GM23248 (cell line): ENCODE measurements at places on chromosomes 1 and 21. TPM values are rescaled to one million over a fixed set of nuclear protein-coding genes. Genes with fewer than 3 reads are reported as not detected.

GRCh38 chr21:19130379-19131028 lies 726.9 kb upstream of the TMPRSS15 start:
- no peak for DNase-seq

DNA sequence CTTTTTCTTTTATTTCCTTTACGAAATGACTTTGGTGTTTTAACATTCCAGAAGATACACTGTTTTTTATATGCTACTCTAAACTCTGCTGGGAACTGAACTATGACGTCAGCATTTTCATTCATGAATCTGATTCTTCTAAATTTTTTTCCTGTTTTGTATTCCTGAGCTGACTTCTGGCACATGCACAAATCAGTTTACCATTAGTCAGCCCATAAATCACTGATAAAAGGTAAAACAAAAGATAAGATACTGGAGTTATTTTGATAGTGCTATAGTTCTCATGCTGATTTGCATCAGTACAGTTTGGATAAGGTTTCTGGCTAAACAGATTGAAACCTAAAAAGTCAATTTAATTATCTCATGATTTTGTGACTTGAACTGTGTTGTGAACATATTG lies 10.4 kb downstream of the CAMTA1 start:
- DNase-seq = peak; percentile 69

- DNase-seq = no peak
Observed at GRCh38 chr1:12148958-12149790, 17.6 kb upstream of the TNFRSF1B start.

DNA sequence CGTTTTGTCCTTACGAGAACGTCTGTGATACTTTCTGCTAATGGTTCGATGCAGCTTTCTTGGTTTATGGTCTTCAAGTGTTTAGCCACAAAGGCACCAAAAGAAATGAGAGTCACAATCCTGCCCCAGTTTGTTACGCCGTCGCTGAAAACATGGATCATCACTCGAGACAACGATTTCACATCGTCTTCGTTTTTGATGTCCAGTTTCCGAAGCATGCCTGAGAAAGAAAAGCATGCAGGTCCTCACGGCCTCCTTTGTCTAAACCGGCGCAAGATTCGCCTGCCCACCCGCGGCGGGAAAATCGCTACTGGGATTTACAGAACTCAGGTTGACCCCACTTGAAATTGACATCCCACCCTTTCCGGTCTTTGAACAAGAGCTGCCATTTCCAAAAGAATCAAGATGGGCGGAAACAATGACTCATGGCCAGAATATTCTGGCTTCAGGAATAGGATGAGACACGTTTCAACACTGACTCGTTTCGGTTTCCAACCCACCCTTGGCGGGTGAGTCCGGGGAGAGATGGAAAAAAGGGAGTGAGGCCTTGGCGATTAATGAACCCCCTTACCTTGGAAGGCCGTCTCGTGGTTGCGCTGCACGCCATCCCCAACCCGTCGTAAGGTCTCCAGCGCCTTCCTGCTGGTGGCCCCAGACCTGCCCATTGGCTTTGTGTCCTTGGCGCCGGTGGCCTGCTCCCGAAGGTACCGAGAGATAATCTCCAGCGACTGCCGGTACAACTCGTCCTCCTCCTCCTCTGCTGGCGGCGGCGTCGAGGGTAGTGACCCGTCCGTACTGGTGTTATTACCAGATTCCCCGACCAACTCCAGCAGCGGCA lies 919 bp downstream of the MCL1 start:
- DNase-seq = peak; percentile 96

- DNase-seq = peak; percentile 5
Observed at GRCh38 chr1:212816567-212817278, 25.0 kb downstream of the TATDN3 start.

GRCh38 chr1:1881727-1882126 lies 9.2 kb downstream of the GNB1 start:
- no peak for DNase-seq

The PTCH2 gene
- total RNA-seq = 0.11 and 0.13 TPM in 2 replicates

The H6PD gene
- total RNA-seq = 29.6 and 31.4 TPM in 2 replicates

The GPR61 gene
- total RNA-seq = not detected in 2 replicates

GRCh38 chr1:27306892-27307761 lies 14.8 kb upstream of the TMEM222 start:
- no peak for DNase-seq

- DNase-seq = peak; percentile 5
Observed at GRCh38 chr21:39251326-39251725, 62.1 kb downstream of the BRWD1 start.

The PEAR1 gene
- 1.0 and 2.2 TPM in 2 replicates for total RNA-seq

DNA sequence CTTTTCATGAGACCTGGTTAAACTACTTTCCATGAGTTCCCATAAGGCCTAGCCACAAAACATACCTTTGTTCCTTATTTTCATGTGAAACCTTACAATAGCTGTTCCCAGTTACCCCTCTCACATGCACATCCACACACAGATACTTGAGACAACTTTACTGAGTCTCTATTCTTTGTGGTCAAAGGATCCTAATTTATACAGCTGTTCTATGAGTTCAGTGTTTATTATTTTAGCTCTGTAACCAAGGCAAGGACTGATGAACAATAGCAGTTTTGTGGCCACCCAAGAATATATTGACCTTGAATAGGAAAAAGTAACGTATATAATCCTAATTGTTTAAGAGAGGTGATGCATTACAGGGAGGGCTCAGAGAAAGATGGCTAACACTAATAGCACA lies 160.5 kb upstream of the CACYBP start:
- DNase-seq = no peak
